ENCODE measurements at places on chromosomes 3 and 15. TPM values are rescaled to one million over a fixed set of nuclear protein-coding genes. Genes with fewer than 3 reads are reported as not detected.
A peak's percentile ranks its signal among the peaks of the same experiment; 100 is the strongest.

DNA sequence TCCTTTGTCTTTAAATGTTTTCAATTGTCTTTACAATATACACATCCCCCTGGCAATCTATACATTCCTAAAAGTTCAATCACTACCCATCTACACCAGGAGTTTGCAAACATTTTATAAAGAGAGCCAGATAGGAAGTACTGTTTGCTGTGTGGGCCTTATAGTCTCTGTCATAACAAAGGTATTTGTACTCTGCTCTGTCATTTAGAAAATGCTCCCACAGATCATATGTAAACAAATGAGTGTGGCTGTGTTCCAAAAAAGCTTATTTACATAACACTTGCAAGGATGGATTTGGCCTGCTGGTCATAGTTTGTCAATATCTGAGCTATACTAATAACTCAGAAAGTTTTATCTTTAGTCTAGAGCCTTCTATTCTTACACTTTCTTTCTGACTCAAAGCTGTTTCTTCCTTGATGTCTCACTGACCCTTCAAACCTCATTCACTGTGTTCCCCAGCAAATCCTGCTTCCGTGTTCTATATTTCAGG, 511.9 kb downstream of the GBE1 start:
- no peak overlapping the region for H3K27ac ChIP-seq
- no peaks in the 10 kb centered on the region for H3K4me1 ChIP-seq
- H3K27me3 ChIP-seq: no peaks in the 10 kb centered on the region
- no peaks in the 10 kb centered on the region for H3K36me3 ChIP-seq
- H3K4me3 ChIP-seq: no peak overlapping the region
- no peak for DNase-seq

The WNT7A gene
- not detected for total RNA-seq

- H3K27me3 ChIP-seq: peaks cover 80% of the 10 kb centered on the region
- H3K4me3 ChIP-seq: no peak overlapping the region
- H3K4me1 ChIP-seq: no peaks in the 10 kb centered on the region
- no peak for DNase-seq
- no peaks in the 10 kb centered on the region for H3K36me3 ChIP-seq
Observed at GRCh38 chr3:147390589-147391569, 15.5 kb downstream of the ZIC4 start.

DNA sequence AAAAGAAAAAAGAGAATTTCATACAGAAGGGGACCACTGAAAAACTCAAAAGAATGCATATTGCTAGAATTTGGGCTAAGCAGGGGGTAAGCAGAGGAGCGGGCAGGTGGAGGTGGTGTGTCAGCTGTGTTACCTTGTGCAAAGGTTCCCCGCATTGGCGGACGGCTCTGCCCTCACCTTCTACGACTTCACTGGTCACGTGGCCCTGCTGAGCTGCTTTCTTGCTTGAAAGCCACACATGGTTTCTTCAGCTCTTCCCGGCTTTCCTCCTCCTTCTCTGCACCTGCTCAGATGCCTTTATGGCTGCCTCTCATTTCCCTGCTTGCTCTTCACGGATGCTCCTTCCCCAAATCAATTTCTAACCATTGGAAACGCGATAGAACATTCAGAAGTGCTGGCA, 30.5 kb downstream of the FAH start:
- no peak overlapping the region for H3K27ac ChIP-seq
- no peak for DNase-seq
- peaks cover 8% of the 10 kb centered on the region for H3K4me1 ChIP-seq
- H3K36me3 ChIP-seq: peaks cover 10% of the 10 kb centered on the region
- no peaks in the 10 kb centered on the region for H3K27me3 ChIP-seq

DNA sequence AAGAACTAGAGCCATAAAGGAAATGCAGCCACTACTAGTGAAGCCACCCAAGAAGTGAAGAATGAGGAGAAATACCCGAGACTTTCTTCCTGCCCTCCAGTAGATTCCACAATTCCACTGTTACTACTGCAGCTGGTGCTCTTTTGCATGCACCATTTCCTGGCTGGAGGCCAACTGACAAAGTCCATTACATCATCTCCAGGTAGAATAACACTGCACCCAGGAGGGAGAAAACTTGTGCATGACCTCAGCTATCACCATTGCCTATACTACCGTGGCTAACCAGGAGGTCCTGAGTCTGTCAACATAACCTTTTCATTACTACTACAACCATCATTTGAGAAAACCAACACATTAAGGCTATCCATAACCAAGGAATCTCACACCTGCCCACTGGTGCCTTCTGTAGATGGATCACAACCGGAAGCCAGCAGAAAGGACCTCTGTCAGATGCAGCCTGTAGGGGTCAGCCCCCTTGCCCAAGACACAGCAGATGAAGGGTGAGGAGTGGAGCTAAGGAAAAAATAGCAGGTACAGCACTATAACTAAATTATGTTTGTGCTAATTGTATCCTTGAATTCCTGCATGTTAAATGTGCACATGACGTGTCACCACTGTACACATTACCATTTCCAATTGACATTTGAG, 200.8 kb upstream of the C2CD4B start:
- no peak overlapping the region for H3K27ac ChIP-seq
- H3K4me3 ChIP-seq: no peak overlapping the region
- no peaks in the 10 kb centered on the region for H3K4me1 ChIP-seq
- no peak for DNase-seq
- no peaks in the 10 kb centered on the region for H3K36me3 ChIP-seq
- no peaks in the 10 kb centered on the region for H3K27me3 ChIP-seq

DNA sequence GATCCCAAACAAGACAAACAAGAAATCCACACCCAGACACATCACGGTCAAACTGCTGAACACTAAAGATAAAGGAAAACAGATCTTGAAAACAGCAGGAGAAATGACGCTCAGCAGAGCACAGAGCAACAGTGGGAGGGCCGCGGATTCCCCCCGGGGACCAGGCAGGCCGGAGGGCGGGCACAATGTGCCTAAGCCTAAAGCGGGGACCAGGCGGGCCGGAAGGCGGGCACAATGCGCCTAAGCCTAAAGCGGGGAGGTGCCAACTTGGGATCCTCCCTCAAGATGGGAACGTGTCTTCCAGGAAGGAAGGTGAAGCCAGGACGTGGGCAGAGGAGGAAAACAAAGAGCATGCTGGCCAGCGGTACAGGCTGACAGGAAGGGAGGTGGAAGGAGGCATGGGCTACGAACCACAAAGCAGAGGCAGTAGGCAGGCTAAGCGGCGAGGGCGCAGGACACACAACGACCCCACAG, 31.1 kb downstream of the CYFIP1 start:
- DNase-seq: peak; percentile 89
- peak overlapping the region; percentile 46 for H3K4me3 ChIP-seq
- H3K27ac ChIP-seq: peak overlapping the region; percentile 70
- no peaks in the 10 kb centered on the region for H3K27me3 ChIP-seq
- peaks cover 8% of the 10 kb centered on the region for H3K36me3 ChIP-seq

GRCh38 chr3:170267793-170268192, 45.6 kb downstream of the PRKCI start:
- no peak overlapping the region for H3K27ac ChIP-seq
- no peaks in the 10 kb centered on the region for H3K4me1 ChIP-seq
- H3K36me3 ChIP-seq: peaks cover 37% of the 10 kb centered on the region
- H3K4me3 ChIP-seq: no peak overlapping the region

- no peaks in the 10 kb centered on the region for H3K27me3 ChIP-seq
- no peak for DNase-seq
- no peaks in the 10 kb centered on the region for H3K4me1 ChIP-seq
- H3K27ac ChIP-seq: no peak overlapping the region
- H3K36me3 ChIP-seq: no peaks in the 10 kb centered on the region
Observed at GRCh38 chr3:24087469-24087868, 142.4 kb downstream of the NR1D2 start.

The GOLGA6A gene
- not detected for total RNA-seq

DNA sequence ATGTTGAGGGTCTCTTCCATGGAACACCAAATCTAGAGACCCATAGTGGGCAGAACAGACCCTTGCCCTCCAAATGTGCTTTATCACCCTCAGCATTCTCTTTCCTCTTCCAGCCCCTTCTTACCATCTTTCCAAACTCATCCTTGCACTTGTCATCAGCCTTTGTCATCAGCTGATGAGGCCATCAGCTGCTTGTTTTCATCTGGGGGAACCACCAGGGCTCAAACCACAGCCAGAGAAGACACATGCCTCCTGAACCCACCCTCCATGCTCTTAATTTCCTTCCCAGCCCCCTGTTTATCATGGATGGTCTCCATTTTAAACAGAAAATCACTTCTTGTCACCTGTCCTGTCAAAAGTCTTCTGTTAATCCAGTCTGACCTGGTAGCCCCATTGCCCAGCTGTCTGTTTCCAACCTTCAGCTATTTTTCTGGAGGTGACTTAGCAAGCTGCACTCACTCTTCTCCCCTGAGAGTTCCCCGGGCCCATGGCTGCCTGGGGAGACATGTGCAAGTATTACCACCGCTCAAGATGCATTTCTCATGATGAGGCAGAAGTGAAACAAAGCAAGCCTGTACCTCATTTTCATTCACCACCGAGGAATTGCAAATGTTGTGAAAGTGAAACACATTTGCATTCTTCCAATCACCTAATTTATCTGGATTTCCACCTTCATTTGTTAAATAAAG, 14.7 kb upstream of the SYNM start:
- H3K27ac ChIP-seq: no peak overlapping the region
- H3K27me3 ChIP-seq: no peaks in the 10 kb centered on the region
- DNase-seq: no peak
- H3K4me3 ChIP-seq: no peak overlapping the region
- H3K4me1 ChIP-seq: no peaks in the 10 kb centered on the region
- no peaks in the 10 kb centered on the region for H3K36me3 ChIP-seq
